Fibroblast of the aortic adventitia (primary cell): ENCODE measurements at places on chromosomes 13 and 19. TPM values are rescaled to one million over a fixed set of nuclear protein-coding genes. Genes with fewer than 3 reads are reported as not detected.

The KCNRG gene
- total RNA-seq: 1.4 and 2.9 TPM in 2 replicates

The ATP1A3 gene
- not detected in 2 replicates for total RNA-seq

The ZNF443 gene
- 0.65 and 2.9 TPM in 2 replicates for total RNA-seq

The TEKTIP1 gene
- not detected in 2 replicates for total RNA-seq

The OPA3 gene
- total RNA-seq: 8.8 and 9.6 TPM in 2 replicates
